ENCODE measurements at places on chromosomes 5 and 9.

GRCh38 chr9:90107040-90107725 lies 502.4 kb downstream of the GADD45G start:
- DNase-seq: no peak

DNA sequence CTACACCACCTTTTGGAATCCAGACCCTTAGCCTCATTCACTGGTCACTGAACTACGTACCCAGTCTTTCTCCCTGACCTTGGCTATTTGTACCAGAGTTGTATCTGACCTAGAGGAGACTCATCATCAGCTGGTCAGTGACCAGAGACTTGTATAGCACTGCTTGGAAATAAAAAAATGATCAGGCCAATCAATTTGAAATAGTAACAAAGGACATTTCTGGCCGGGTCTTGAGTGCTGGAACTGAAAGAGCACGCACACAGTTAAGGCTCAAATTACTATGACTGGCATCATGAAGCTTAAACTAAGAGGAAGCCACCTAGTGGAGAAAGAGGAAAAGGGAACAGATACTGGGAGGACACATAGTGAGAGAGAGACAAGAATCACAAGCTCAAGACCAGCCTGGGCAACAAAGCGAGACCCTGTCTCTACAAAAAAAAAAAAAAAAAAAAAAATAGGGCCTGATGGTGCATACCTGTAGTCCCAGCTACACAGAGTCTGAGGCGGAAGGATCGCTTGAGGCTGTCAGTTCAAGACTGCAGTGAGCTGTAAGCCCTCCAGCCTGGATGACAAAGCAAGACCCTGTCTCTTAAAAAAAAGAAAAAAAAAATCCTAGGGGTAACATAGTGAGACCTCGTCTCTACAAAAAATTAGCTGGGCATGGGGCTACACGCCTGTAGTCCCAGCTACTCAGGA lies 12.8 kb upstream of the SRP19 start:
- DNase-seq: peak; percentile 8

GRCh38 chr5:94693043-94693822 lies 74.8 kb downstream of the SLF1 start:
- no peak for DNase-seq

- DNase-seq: peak; percentile 79
Observed at GRCh38 chr9:15211160-15211814, 95.7 kb downstream of the TTC39B start.

GRCh38 chr5:133425222-133425621 lies 187.1 kb downstream of the FSTL4 start:
- no peak for DNase-seq

GRCh38 chr9:7507026-7507425 lies 292.6 kb downstream of the DMAC1 start:
- DNase-seq: no peak

DNA sequence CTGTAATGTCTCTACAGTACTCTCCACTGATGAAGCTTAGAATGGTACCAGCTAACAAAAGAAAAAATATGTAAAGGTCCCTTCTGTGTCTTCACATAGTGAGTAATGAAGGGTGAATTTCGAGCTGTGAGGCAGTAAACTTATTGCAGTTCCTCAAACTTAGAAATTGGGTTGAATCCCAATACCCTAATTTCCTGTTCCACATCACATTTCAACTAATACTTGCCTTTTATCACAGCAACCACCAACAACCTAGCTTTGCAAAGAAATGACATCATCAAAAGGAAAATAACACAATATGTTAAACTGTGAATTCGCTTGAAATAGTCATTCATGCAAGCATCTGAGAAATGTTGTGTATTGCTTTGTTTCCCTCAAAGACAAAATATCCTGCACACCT lies 9.4 kb upstream of the TNFAIP8 start:
- no peak for DNase-seq

DNA sequence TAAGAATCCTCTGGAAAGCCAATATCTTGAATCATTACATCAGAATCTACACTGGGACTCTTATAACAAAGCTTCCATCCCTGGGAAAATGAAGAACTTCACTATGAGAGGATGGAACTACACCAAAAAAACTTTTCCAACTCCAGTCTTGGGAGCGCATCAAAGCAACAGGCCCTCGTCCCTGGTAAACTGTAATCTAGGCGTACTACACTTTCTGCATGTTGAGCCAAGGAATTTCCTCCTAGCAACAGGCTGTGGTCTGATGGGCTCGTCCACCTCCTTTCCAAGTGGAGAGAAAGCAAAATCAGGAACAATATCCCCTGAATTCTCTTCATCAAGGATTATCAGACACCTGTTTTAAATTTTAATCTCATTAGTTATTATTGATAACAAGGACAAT lies 94.1 kb downstream of the NFIB start:
- no peak for DNase-seq

DNA sequence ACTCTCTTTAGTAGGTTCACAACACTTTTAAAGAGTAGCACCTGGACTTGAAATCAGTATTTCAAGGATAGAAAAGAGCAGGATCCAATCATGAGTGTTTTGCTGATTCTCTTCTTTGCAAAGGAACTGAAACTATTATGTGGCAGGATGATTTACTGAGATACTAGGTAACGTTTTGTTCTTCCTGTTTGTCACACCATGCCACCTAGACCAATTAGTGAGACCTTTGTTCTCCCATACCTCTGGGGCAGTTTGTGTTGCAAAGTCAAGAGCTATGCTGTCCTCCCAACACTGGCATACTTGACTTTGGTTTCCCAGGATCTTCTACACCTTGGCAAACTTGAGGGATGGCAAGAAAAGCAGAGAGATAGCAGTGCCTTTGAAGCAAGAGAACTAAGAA lies 43.4 kb downstream of the PPP1R2B start:
- no peak for DNase-seq

DNA sequence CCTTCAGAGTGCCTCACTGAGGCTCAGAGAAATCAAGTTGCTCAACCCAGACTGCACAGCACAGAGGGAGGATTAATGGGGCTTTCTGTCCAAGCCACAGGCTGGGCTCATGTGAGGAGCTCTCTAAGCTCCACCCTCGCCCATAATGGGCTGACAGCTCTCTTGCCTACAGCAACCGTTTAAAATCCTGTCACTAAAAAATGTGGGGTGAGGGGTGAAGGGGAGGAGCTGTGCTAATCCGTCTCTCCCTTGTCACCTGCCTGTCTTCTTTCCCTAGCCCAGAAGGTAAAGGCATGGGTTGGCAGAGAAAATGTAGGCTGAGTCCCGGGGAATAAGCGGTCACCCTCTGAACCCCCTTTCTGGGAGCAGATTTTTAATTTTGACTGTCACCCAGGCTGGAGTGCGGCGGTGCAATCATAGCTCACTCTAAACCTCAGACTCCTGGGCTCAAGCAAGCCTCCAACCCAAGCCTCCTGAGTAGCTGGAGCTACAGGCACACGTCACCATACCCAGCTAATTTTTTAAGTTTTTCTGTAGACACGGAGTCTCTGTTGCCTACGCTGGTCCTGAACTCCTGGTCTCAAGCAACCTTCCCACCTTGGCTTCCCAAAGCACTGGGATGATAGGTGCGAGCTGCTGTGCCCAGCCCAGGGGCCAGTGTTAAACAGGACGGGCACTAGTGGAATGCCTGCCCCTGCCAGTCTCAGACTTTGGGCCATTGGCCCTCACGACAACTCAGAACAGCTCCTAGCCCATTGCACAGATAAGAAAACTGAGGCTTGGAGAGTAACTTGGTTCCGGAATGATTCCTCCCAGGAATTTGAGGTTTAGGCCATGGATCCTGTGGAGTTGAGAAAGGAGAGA lies 89.5 kb downstream of the LMX1B start:
- DNase-seq: no peak

- DNase-seq: no peak
Observed at GRCh38 chr9:98306384-98307145, 51.1 kb upstream of the TBC1D2 start.

GRCh38 chr9:136660971-136661550 lies 1.7 kb upstream of the EGFL7 start:
- DNase-seq: no peak

GRCh38 chr5:166338801-166339200 lies 1952.6 kb upstream of the WWC1 start:
- DNase-seq: no peak

GRCh38 chr5:132099905-132100304 lies 26.3 kb downstream of the CSF2 start:
- DNase-seq: peak; percentile 4

DNA sequence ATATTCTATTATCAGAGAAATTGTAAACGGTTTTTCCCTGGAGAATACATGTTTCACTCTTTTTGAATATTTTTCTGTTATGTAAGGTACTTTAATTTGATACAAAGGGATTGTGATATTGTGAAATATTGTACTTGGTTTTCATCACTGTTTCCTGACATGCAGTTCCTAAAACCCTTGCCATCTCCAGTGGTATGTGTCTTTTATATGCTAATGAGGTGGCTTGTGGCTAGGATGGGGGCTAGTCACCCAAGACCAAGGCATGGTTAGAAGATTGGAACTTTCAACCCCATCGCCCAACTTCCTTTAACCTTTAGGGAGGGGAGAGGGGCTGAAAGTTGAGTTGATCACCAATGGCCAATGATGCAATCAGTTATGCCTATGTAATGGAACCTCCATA lies 160.6 kb downstream of the TAF11L14 start:
- DNase-seq: no peak

DNA sequence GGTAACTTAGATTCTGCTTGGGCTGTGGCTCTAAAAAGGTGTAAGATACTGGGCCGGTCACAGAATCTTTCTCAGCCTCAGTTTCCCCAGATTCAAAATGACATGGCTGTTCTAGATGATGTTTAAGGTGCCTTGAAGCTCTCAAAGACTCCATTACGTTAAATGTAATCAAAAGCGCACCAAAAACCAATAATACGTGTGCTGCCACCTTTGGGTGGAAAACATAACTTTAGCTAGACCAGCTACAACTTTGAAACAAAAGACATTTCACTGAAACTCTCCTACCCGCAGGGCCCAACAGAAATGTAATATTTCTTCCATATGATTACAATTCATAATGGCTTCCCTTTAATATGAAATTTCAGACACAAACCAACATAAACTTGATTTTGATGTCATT lies 35.0 kb upstream of the PCSK5 start:
- DNase-seq: no peak

GRCh38 chr9:129612815-129613519 lies 7.9 kb downstream of the C9orf50 start:
- DNase-seq: no peak

DNA sequence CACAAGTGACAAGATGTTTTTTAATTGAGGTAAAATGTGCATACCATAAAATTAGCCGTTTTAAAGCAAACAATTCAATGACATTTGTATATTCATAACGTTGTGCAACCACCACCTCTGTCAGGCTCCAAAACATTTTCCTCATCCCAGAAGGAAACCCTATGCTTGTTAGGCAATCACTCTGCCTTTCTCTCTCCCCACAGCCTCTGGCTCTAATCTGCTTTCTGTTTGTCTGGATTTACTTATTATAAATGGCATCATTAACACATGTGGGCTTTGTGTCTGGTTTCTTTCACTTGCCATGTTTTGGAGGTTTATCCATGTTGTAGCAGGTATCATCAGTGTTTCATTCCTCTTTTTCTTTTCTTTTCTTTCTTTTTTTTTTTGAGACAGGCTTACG lies 1.4 kb upstream of the N4BP3 start:
- DNase-seq: no peak

DNA sequence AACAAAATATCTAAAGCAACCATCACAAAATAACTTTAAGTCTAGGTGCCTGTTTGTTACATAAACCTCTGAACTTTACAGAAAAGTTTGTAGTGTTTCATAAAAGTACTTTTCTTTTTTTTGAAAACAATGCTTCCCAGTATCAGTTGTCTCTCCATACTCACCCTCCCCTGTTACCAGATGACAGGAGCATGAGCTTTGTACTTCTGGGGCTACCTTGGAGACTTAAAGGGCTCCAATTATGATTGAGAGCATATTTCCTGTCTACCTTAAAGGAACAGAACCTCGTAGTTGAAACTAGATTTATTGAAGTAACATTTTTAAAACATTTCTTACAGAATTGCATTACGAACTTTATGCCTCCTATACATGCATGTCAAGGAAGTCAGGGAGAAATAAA lies 55.4 kb upstream of the PPP1R2B start:
- DNase-seq: no peak

DNA sequence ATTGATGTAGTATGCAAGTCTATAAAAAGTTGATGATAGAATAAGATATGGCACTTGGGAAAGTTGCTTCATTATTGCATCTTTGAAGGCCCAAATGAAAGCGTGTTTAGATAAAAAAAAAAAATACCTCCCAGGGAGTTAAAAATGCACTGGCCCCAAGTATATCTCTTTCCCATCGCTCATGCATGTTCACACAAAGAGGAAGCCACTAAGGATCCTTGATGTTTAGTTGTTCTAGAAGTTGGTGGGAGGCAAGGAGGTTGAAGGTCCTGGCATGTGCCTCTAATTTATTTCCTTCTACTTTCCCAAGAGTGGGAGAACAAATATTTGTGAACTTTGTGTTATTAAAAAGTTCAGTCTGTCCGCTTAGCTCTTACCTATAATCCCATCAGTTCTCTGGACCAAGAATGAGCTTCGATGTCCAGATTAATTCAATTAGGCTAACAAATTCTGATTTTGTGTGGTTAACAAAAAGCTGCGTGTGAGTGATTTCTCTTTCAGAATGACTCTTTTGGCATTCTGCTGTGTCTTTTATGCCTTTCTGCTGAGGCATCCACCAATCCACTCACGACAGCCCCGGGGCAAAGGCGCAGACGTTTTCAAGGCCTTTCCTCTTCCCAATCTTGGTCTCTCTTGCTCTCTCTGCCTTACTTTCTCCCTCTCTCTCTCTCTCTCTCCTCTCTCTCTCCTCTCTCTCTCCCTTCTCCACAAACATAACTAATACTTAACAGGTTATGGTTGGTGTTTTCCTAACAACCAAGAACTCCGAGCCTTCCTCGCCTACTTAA lies 135.1 kb upstream of the ERCC6L2 start:
- DNase-seq: no peak

DNA sequence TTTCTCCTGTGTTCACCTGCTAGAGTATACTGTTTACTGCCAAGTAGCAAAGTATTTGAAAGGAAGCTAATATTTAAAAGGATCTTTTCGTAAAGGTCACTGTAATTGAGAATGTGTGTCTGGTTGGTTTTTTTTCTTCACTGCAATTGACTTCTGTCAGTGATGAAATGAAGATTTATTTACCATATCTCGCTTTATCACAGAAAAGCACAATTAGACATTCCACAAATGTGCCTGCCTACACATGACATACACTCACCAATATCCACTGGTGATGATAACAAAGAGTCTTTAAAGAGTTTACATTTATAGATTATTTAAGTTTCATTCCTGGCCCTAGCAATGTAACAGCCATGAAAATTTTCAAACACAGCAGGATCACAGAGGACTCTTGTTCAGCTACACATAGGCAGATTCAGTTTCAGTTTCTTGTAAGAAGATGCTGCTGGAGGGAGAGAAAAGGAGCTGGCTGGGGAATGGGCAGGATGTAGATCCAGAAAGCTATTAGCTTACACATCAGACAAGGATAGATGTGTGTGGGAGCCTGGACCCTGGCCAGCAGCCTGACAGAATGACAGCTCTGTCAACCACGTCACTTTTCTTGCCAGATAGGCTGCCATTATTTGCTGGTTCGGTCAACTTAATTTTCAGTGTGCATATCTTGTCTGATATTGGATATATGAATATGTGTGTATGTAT lies 104.0 kb downstream of the GDNF start:
- DNase-seq: no peak

- DNase-seq: no peak
Observed at GRCh38 chr9:109277451-109277850, 43.4 kb downstream of the EPB41L4B start.

Data from stimulated activated CD4-positive, alpha-beta T cell treated with anti-CD3 and anti-CD28 coated beads, Interleukin-4, amount 100 ng/mL, for 24 hours (primary cell).